ENCODE measurements at places on chromosomes 4 and X.

- no peak for DNase-seq
Measured at GRCh38 chrX:22338740-22339139, 66.0 kb downstream of the CBLL2 start.

- no peak for DNase-seq
Measured at GRCh38 chr4:2487632-2488031, 18.7 kb downstream of the RNF4 start.

- no peak for DNase-seq
Measured at GRCh38 chrX:150573702-150574101, 5.3 kb downstream of the MTM1 start.

- DNase-seq, result no peak
Measured at GRCh38 chr4:71553605-71554004, 214.8 kb downstream of the SLC4A4 start.

GRCh38 chrX:125202591-125203248, 117.0 kb upstream of the TEX13C start:
- DNase-seq, result no peak

- no peak for DNase-seq
Measured at GRCh38 chrX:136063340-136064079, 78.3 kb downstream of the SLC9A6 start.

DNA sequence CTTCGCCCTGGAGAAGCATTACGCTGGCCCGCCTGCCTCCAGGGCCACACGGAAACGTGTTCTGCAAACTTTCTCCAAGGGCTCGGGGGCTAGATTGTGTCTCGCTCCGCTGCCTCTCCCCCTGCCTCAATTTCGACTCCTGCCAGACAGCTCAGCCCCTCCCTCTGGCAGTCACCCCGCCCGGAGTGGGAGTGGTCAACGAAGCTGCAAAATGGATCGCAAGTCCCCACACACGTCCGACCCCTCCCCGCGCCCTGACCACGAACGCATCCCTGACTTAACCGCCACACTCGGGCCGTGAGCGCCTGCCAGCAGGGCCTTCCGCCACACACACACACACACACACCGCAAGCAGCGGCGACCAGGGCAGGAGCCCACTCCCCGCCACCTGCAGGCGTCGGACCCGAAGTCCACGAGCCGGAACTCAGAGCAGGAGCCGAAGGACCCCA, 47.0 kb upstream of the NKAP start:
- no peak for DNase-seq

- DNase-seq, result no peak
Measured at GRCh38 chr4:79920163-79920853, 152.7 kb downstream of the ANTXR2 start.

GRCh38 chrX:127038065-127038464, 218.5 kb downstream of the PRR32 start:
- DNase-seq, result no peak

GRCh38 chrX:50586980-50587379, 116.4 kb upstream of the DGKK start:
- no peak for DNase-seq

DNA sequence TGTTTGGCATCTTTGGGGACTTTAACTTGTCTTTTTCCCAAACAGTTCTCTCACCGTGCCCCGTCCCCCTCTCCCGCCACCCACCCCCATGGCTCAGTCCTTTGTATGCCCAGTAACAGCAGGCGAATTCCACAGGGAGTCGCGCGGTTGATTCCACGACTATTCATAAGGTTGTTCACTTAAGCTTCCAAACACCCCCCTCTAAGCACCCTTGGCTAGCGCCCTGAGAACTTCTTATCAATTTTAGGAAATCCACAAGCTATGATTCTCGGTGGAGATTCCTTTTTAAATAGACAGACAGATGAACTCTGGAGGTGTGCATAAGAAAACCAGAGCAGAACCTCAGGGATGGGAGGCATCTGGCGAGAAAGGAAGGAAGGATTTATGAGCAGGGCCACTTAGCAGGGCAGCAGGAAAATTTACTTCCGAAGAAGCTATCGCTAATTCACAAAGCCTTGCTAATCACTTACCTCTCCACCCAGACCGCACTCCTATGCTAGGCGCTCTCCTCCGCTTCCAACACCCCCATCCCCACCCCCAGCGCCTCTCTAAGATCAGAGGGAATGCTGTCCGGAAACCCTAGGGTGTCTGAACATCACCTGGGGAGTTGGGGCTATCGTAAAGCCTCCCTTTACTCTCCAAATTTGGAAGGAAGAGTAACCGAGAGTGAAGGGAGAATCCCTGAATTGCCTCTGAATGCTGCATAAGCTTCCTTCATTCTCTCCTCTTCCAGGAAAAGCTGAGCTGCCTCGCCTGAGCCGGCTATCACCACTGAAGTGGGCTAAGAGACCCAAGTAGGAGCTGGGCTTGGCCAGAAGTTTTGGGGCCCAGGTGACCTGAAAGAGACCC, 1.7 kb downstream of the UNC5C start:
- no peak for DNase-seq

- no peak for DNase-seq
Measured at GRCh38 chr4:88628746-88629145, 36.5 kb downstream of the HERC3 start.

DNA sequence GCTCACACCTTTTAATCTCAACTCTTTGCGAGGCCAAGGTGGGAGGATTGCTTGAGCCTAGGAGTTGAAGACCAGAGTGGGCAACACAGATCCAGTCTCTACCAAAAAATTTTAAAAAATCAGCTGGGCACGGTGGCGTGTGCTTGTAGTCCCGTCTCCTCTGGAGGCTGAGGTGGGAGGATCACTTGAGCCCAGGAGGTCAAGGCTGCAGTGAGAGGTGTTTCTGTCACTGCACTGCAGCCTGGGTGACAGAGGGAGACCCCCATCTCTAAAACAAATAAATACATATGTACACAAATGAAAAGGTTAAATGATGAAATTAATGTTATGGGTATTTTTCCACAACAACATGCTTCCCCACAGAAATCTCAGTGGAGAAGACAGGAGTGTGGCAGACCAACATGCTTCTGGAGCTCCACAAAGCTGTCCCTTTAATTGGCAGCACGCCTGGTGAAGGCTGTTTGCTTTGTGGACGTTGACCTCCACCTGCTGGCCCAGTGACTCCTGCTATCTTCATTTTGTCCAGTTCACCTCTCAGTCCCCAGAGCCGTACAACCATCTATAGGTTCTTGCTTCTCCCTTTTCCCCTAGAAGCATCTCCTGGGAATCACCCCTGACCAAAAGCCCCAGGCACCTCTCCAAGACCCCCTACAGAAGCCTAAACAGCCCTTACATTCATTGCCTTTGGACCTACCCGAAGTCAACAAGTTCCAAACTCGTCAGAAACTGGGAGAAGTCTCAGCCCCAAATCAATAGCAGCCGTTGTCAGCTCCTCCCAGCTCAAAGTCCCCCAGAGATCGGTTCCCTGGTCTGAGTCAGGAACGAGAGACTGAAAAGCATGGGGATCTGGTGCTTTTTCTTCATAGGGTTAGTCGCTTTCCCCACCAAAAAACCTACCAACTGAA, 36.4 kb upstream of the CD99 start:
- no peak for DNase-seq

GRCh38 chr4:76300012-76300411, 6.5 kb upstream of the STBD1 start:
- no peak for DNase-seq

DNA sequence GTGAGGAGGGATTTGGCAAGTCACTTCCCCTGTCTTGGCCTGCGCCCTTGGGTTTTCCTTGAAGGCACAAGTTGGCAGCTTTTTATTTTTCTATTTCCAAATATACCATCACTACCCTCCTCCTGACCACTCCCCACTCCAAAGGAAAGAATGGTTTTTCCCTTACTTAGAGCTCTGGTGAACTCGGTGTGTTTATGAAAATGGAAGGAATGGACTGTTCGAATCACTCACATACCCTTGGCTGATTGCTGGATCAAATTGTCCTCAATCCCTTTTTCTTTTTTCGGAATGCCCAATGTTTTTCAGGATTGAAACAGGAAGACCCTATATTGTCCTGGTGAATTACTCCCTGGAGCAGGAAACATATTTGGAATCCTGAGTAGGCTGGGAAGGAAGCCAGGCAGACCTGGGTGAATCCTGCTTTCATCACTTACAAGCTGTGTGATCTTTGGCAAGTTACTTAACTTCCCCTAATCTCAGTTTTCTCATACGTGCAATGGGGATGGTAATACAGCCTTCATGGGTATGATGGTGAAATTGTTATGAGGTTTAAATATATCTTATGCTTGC, 70.7 kb downstream of the RTL5 start:
- DNase-seq, result no peak

GRCh38 chr4:108399610-108400265, 220.6 kb upstream of the RPL34 start:
- DNase-seq, result no peak

DNA sequence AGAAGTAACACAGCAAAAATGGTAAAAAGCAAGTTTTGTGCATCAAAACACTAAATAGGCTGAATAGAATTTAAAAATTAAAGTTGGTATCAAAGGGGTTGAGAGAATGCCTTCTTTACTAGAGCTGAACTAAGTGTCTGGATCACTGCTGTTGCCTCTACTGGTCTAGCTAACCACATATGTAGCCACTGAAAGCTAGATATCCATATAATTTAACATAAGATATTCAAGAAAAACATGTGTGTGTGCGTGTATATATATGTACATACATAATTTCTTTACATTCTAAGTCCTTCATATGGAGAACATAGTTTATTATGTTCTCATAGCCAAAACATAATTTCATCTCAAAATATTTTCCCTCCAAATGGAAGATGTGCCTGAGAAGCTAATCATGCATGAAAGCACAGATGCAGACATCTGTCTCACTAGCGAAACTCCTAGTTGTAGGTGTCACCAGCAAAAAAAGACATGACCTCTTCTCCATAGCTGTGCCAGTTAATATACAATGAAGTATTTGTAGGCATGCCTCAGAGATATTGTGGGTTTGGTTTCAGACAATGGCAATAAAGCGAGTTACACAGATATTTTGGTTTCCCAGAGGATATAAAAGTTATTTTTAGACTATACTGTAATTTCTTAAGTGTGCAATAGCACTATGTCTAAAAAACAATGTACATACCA, 47.3 kb downstream of the PDE5A start:
- DNase-seq, result no peak

GRCh38 chr4:167144605-167145004, 89.7 kb downstream of the SPOCK3 start:
- no peak for DNase-seq

GRCh38 chrX:123223859-123224258, 39.8 kb downstream of the GRIA3 start:
- DNase-seq, result no peak

GRCh38 chr4:139740531-139741041, 75.0 kb downstream of the MGST2 start:
- no peak for DNase-seq

Data from stimulated activated CD4-positive, alpha-beta T cell treated with anti-CD3 and anti-CD28 coated beads, Interleukin-1b, Interleukin-23, amount 100 ng/mL, for 24 hours (primary cell).